ENCODE measurements at places on chromosomes 1 and 21.

- DNase-seq = no peak
Observed at GRCh38 chr1:28565726-28566125, 12.8 kb downstream of the TRNAU1AP start.

- no peak for DNase-seq
Observed at GRCh38 chr1:203325418-203326091, 20.2 kb downstream of the BTG2 start.

GRCh38 chr1:158076441-158076840 is 83.0 kb downstream of the KIRREL1 start:
- DNase-seq = no peak

- DNase-seq = no peak
Observed at GRCh38 chr1:50667272-50667671, 244.0 kb upstream of the DMRTA2 start.

DNA sequence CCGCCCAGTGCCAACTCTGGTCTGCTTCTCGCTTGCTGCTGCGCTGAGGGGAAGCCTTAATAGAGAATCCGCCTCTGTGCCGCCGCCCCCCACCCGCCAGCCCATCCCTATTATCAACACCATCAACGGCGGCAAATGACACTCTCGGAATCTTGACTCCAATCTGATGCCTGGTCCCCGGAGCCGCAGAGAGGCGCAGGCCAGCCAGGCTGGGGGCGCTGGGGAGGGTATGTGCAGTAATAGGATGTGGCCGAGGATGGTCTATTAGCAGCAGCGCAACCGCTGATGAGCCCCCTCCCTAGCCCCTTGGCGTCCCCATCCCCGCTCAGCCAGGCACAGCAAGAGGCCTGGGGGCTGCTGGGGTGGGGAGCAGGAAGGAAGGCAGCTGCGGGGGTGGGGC is 15.1 kb upstream of the DMBX1 start:
- no peak for DNase-seq

- no peak for DNase-seq
Observed at GRCh38 chr1:198667186-198667585, 28.3 kb downstream of the PTPRC start.

DNA sequence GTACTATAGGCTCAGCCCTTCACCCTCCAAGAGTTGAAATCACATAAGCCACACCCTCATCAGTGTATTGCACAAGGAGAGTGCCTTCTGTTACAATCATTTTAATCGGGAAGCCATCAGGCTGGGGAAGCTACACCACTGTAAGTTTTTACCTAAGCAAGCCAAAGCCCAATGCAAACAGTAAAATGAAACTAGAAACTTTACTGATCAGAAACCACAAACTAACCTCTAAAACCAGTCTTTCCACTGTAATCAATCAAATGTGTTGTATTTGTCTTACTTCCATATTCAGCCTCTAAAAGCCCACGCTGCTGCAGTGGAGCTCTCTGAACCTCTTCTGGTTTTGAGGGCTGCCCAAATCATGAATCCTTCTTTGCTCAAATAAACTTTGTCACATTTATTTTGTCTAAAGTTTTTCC is 26.2 kb downstream of the CAPN8 start:
- no peak for DNase-seq

DNA sequence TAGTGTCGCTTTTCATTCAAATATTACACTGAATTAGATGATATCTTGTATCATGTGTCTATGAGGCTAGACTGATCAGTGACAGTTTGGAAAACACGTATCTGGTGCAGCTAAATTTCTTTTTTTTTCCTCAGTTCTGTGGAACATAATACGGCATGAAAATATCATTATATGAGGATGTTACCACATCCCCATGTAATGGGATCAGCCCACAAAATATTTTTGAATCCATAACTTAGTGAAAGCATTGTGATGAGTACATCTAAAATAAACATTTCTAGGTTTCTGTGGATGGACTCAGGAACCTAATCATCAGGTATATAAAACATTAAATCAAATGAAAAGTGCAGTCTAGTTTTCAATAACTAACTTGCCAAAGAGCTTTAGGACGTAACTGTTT is 356.3 kb downstream of the USP25 start:
- no peak for DNase-seq

GRCh38 chr1:211377539-211378450 is 51.2 kb downstream of the TRAF5 start:
- DNase-seq = no peak

DNA sequence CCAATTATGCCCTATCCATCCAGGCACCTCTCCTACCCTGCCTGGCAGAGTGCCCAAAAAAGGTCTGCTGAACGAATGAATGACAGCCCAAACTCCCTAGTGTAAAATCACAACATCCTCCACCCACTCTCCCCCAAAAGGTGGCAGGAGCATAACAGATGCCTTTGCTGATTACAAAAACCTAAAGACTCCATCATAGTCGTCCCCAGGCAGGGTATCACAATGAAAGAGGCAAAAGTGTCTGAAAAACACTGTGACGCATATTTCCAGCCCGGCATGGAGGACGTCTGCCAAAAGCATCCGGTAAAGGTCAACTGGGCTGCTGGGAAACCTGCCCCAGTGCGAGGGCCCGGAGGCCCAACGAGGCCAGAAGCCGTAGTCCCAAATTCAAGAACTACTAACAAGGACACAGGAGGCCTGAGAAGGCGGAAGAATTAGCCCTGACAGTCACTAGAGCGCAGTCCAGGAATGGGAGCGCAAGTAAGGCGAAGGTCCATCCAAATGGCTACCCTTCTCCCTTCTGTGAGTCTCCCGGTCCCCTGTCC is 576 bp downstream of the SMIM12 start:
- DNase-seq = no peak

DNA sequence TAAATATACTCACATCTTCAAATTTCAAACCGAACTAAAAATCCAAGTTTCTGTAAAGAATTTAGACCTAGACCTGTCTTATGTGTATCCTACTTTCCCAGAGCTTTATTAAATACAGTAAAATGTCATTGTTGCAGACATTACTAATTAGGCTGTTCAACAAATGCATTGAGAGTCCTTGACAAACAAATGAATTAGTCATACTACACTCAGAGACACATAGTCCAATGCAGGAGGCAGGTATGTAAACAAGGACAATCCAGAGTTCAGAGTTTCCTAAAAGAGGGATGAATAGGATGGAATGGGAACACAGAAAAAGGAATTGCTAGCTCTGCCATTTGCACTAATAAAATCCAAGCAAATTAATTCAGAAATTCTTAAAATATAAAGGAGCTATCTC is 1.6 kb upstream of the EGLN1 start:
- no peak for DNase-seq

- DNase-seq = no peak
Observed at GRCh38 chr1:14189381-14189780, 409.1 kb upstream of the KAZN start.

DNA sequence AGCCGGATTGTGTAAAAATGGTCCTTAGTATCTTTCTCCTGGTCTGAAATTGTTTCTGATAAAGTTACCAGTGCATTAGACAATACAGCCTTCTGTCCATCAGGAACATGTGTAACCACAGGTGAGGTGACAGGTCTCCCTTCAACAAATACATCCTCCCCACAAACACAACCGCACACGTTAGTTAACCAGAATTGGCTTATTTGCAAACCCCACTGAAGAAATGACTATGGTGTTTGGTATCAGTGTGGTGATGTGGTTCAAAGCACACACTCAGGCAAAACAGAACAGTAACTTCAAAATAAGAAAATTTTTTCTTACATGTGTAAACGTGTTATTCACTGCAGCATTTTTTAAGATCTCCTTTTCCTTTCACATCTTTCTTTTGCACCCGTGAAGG is 517.2 kb upstream of the NR5A2 start:
- no peak for DNase-seq

DNA sequence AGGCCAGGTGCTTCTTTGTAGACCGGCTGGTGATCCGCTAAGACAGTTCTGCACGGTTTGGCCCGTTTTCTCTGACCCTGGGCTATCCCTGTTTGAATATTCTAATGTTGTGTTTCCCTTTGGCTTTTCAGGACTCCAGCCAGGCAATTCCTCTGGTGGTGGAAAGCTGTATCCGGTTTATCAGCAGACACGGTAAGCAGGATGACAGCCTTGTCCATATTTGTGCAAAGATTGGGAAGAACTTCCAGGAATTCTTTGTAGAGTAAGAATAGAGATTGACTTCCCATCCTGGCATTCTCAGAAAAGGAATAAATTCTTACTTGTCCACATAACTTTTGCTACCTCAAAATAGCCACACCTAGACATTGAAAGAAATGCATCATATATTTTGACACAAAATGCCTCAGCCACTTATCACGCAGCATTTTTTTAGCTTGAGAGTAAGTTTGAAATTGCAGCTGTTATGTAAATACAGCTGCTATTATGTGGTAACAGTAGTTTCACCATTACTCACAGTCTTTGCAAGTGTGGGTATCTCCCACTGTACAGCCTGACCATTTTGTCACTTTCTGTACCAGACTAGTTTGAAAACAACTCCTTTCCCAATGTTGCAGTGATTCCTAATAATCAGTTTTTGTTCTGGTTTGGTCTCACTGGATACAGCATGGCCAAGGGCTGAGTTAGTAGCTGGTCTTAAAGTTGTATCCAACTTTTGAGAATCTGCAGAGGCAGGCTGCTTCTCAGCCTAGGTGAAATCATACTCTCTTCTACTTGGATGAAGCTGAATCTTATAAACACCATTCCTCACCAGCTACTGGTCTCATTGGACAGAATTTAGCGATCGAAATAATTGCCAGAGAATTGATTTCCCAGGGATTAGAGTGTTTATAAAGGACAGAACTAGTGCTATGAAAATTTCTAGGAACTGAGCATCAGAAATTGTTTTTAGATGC is 40.0 kb upstream of the IKBKE start:
- no peak for DNase-seq

- no peak for DNase-seq
Observed at GRCh38 chr1:32736812-32737791, 34.5 kb upstream of the SYNC start.

DNA sequence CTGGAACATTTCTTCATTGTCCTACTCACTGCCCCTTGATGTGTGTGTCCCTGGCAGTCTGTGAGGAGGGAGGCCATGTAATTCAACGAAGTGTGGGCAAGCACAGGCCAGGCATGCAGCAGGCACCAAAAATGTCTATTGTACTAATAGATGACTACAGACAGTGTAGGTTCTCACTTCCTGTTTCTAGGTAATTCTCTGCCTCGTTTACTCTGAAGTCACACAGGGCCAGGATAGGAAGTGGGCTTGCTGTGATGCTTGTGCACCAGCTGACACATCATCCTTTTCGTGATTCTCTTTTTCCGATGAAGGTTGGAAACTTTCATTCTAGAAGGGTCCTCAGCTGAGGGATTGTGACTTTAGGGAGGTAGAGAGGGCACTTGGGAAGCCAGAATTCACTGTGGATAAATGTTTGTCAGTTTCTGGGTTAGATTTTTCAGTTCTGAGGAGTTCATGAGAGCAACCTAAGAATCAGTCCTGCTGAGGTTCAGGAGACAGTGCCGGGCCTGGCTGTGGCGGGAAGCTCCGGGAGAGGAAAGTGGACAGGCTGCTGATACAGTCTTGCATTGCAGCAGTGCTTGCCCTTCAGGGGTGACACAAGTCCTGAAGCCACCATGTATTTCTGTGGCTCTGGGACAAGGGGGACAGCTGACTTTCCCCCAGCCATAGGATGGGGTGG is 4.3 kb upstream of the CSF1 start:
- no peak for DNase-seq

- no peak for DNase-seq
Observed at GRCh38 chr1:233873666-233874065, 30.8 kb upstream of the SLC35F3 start.

GRCh38 chr1:87781554-87781953 is 452.9 kb downstream of the LMO4 start:
- no peak for DNase-seq

Measured in nephron progenitor cell (in vitro differentiated cells).